GM04503 (cell line): ENCODE measurements at places on chromosomes 6 and 20.

GRCh38 chr6:73579851-73580246 lies 59.0 kb upstream of the EEF1A1 start:
- DNase-seq: peak; percentile 94

GRCh38 chr6:27422651-27423332 lies 34.2 kb downstream of the ZNF391 start:
- DNase-seq: no peak

DNA sequence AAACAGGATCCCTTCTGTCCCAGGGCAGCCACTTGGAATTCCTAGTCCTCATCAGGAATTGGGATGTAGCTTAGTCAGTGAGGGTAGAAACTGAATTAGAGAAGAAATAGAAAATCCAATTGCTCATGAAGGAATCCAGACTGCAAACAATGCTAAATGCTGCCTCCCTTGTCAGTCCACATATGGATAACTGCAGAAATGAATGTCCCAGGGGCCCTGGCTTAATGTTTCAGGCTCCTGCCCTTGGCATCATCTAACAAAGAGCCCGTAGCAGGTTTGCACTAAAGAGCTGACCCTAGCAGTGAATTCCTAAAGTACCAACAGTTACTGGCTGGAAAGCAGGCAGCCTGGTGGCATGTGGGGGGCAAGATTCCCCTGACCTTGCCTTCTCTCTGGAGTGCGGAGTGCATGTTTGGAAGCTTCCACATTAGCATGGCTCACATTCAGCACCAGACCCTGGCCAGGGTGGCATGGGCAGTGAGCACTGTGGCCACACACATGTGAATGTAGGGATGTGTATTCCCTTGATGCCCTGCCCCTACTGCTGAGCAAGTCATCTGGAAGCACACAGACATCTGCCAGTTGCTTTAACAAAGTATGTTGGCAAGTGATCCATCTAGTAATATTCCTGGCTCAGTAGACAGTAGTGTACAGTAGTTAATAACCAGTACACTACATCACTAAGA lies 394.5 kb downstream of the CDC5L start:
- DNase-seq: no peak

DNA sequence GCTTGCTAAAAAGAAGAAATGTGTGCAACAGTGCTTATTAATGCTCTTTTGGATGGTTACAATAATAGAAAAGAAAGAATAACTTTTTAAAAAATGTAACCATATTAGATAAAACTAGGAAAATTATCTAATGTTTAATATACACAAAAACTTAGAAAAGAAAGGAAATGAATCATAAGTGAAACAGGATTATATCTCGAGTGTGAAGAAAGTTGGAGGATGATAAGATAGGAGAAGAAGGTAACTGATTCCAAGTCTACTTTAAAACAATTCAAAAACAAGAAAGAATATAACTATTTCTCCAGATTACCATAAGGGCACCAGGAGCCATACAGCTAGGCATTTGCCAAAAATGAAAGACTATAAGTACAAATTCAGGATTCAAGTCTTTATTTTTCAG lies 73.0 kb downstream of the PHIP start:
- DNase-seq: no peak

DNA sequence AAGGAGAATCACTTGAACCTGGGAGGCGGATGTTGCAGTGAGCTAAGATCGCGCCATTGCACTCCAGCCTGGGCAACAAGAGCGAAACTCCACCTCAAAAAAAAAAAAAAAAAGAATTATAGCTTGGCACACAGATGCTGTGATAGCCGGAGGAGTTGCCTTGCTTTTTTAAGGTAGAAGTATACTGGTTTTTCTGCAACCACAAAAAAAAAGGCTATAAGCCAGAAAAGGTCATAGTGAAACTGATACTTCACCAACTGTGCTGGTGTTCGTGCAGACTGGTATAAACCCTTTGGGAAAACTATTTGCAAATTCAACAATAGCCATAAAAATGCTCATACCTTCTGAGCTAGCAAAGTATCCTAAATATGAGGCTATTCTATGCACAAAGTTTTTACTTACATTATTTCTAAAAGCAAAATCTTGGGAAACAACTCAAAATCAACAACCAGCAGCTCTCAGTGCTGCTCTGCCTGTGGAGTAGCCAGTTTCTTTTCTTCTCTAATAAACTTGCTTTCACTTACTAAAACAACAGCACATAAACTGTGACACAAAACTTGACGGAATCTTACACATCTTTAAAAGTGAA lies 44.0 kb downstream of the B4GALT5 start:
- DNase-seq: no peak

- DNase-seq: no peak
These were observed 390.2 kb downstream of the TENT5A start for GRCh38 chr6:81362246-81362645.

DNA sequence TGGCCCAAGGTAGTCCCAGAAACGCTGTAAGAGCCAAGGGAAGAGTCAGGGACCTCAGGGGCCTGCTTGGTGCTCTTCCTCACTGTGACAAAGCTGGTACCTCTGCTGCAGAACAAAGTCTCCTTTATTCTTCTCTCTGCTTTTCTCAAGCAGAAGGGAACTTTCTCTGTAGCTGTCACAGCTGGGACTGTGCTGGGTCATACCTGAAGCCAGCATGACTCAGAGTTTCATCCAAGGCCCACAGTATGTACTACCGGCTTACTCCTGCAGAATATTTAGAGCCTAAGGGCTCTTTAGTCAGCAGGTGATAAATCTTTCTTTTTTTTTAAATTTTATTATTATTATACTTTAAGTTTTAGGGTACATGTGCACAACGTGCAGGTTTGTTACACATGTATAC lies 183.2 kb downstream of the TINAG start:
- no peak for DNase-seq

DNA sequence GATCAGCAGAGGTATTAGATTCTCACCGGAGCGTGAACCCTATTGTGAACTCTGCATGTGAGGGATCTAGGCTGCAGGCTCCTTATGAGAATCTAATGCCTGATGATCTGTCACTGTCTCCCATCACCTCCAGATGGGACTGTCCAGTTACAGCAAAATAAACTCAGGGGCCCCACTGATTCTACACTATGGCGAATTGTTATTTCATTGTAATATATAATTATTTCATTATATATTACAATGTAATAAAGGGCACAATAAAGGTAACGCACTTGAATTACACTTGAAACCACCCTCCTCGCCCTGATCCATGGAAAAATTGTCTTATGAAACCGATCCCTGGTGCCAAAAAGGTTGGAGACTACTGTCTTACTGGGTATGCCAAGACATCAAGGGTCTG lies 18.6 kb downstream of the PRKN start:
- DNase-seq: no peak
